A549 treated with Hydrocortisone at 1 μM for 4 hours (cell line): ENCODE measurements at places on chromosomes 7 and 10. TPM values are rescaled to one million over a fixed set of nuclear protein-coding genes. Genes with fewer than 3 reads are reported as not detected.

The AGBL3 gene
- 0.92 to 1.6 TPM (median 1.4 TPM) in 5 replicates for total RNA-seq

The GPR26 gene
- not detected in 5 replicates for total RNA-seq

The MBL2 gene
- total RNA-seq, result not detected in 5 replicates

The GALNT17 gene
- total RNA-seq, result not detected in 5 replicates

The NKX2-3 gene
- 0.05 TPM in 1 of 5 replicates, not detected in the others for total RNA-seq

The TMEM140 gene
- total RNA-seq, result 0.70 to 1.5 TPM (median 1.0 TPM) in 5 replicates

The OR2A2 gene
- total RNA-seq, result not detected in 5 replicates

The ADCY1 gene
- 1.7 to 2.9 TPM (median 2.3 TPM) in 5 replicates for total RNA-seq

The SKIDA1 gene
- total RNA-seq, result 0.74 to 1.2 TPM (median 1.1 TPM) in 5 replicates

The LIPF gene
- 0.06 TPM in 1 of 5 replicates, not detected in the others for total RNA-seq

The ZCCHC24 gene
- 2.6 to 4.0 TPM (median 3.6 TPM) in 5 replicates for total RNA-seq

The FAM3C gene
- total RNA-seq, result 36.5 to 45.6 TPM (median 39.7 TPM) in 5 replicates

The TRIM8 gene
- 45.3 to 51.3 TPM (median 46.2 TPM) in 5 replicates for total RNA-seq

The NUDT13 gene
- 2.6 to 3.9 TPM (median 3.4 TPM) in 5 replicates for total RNA-seq
